ENCODE measurements at places on chromosomes 5 and 9.
A peak's percentile ranks its signal among the peaks of the same experiment; 100 is the strongest.

DNA sequence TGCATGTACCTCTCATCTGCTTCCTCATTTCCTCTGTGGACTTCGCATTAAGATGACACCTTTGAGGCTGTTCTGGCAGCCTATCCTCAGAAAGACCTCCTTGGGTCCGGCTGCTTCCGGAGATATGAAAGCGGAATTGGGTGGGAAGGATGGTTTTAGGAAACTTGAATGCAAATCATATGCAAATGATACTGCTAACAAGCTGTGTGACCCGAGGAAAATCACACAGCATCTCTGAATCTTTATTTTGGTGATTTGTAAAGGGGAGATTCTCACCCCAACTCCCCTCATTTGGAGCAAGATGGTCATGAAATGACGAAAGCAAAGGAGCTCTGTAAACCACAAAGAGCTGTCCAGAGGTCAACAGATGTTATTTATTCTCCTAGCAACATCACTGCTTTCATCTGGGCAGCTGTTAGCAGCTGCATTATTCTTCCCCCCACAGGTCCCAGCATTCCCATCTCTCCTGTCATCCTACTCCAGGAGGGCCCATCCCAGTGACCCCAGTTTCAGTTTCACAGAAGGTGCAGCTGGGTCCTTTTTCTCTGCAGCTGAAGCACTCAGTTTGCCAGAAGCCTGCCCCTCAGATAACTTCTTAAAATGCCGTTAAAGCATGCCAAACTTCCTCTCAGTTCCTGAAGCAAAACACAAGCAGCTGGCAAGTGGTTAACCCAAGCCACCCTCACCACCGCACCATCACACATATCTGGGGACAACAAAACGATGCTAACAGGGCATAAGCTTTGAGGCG lies 269.5 kb downstream of the SEC61B start:
- no peak for DNase-seq

DNA sequence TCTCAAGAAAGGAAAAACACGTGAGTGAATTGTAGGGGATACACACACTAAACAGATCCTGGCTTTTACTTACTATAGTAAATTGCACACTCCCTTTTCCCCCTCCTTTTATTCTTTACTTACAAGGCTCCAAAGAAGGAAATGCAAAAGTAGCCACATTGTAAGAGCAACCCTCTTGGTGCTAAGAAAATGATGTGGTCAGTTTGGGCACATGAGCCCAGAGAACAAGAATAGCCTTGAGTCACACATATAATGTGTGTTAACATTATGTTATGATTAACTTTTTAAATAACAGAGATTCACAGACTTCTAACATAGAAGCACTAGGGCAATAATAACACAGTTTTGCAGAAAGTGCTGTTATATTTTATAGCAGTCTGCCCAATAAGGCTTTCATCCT lies 48.5 kb downstream of the PCSK5 start:
- no peak for DNase-seq

DNA sequence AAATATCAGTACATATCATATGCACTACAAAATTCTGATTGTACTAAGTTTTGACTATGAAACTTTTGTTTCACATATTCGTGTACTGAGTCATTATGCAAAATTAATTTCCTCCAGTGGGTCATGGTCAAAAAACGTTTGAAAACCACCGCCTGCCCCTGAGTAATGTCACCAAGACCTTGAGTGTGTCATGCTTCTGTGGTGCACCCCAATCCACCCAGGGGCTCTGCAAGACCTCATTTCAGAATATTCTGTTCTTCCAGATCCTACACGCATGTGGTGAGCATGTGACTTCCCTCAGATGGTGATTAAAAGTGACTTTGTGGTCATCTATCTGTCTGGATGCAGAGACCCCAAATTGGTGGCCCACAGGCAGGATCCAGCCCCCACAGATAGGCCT lies 31.0 kb downstream of the ABLIM3 start:
- DNase-seq: no peak

GRCh38 chr5:150583541-150584225 lies 56.8 kb upstream of the SYNPO start:
- DNase-seq: no peak

GRCh38 chr9:8254541-8254940 lies 455.0 kb upstream of the DMAC1 start:
- no peak for DNase-seq

DNA sequence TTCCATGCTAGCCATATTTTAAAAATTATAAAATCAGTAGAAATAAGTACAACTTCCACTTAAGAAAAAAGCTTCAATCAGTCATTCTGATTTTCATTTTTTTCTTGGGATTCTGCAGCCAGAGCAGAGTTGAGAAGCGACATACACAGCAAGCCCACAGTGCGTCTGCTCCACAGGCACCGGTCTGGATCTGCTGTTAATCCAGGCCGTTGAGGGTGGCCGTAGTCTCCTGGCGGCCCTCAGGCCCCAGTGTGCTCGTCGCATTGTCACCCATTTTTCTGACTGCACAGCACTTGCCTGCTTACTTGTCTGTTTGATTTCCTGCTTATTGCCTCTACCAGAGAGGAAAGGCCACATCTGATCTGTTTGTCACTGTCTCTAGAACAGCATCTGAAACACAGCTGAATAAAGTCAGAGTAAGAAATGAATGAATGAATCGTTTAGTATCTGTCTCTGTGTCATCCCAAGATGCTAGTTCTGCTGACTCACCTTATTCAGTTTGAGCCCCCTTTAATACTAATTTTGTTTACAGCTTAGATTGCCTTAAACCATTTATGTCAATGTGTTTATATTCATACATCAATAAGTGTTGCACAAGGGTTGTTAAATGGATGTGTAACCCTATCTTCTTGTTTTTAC lies 11.6 kb upstream of the ASPN start:
- no peak for DNase-seq

GRCh38 chr9:70060883-70061507 lies 17.3 kb downstream of the MAMDC2 start:
- no peak for DNase-seq

- DNase-seq: no peak
Measured at GRCh38 chr5:87570366-87570765, 157.6 kb upstream of the CCNH start.

DNA sequence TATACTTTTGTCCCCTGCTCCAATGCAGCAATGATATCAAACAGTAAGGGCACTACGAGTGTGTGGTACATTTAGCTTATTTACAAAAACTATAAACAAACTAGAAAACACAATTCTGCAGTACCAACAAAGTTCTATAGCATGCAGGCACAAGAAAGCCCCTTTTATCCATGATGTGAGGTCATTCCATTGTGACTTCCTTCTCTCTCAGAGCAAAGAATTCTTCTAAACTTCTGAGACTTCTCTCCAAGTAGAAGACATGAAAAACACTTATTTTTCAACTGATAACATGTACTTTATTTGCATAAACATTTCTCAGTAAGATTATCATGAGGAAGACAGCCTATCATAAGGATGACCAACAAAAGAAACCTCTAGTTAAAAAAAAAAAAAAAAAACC lies 569.8 kb downstream of the TLE1 start:
- no peak for DNase-seq

- no peak for DNase-seq
Measured at GRCh38 chr5:34523387-34523726, 132.8 kb upstream of the RAI14 start.

DNA sequence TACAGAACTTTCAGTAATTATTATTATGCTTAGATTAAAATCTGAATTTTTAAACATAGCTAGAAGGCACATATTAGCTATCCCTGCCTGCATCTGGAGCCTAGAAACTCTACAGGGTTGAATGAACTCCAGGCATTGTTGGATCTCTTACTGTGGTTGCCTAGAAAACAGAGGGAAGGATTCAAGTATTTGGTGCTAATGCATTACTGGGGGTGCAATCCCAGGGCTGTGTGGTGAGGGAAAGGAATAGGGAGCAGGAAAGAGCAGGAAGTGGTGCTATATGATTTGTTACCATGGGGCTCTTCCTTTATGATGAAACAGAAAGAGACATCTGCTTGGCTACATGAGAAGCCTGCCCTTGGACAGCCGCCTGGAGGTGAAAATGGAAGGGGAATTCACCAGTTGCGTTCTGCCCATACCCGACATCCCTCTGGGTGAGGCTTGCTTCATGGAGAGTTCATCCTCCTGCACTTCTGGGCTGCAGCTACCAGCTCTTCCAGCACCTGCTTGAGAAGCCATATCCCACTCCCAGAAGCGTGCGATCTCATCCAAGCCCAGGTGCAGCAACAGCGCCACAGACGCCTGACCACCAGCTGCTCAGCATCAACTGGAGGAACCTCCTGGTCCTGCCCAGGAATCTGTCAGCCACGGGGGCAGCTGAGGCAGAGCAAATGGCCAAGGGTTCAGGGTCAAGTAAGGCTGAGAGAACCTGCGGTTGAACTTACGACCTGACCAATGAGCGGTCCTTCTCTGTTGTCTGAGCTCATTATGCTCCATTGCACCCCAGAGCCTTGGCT lies 362.8 kb downstream of the SEMA5A start:
- DNase-seq: no peak

DNA sequence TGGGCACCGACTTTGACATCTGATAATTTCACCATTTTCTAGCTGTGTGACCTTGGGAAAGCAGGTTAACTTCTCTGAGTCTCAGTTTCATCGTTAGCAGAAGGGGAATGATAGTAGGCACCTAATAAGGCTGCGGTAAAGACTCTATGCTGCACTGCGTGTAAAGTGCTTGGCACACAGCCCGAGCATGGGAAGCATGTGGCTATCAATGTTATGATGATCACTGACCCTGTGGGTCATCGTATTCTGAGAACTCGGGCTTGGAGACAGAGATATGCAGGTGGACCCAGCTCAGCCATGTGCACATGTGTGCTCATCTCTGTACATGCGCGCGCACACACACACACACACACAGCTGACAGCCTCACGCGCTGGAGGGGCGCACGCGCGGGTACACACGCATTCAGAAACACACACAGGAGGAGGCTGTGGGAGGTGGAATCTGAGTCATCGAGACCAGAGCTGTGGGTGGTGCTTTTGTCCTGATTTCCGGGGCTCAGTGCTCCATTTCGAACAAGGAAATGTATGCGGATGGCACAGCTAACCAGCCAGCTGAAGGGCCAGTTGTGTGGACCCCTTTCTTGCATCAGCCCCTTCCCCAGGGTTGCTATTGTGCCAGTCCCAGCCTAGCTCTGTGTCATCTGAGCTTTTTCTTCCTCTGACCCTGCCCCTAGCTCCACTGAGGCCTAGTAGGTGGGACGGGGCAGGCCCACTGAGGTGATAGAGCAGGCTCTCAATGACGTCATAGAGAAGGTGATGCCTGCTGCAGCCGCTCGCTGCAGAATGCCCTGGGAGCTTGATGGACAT lies 11.1 kb upstream of the ARAP3 start:
- peak; percentile 49 for DNase-seq

GRCh38 chr9:90698871-90699440 lies 56.3 kb upstream of the DIRAS2 start:
- no peak for DNase-seq

- DNase-seq: no peak
Measured at GRCh38 chr9:71036501-71036900, 84.9 kb downstream of the TRPM3 start.

DNA sequence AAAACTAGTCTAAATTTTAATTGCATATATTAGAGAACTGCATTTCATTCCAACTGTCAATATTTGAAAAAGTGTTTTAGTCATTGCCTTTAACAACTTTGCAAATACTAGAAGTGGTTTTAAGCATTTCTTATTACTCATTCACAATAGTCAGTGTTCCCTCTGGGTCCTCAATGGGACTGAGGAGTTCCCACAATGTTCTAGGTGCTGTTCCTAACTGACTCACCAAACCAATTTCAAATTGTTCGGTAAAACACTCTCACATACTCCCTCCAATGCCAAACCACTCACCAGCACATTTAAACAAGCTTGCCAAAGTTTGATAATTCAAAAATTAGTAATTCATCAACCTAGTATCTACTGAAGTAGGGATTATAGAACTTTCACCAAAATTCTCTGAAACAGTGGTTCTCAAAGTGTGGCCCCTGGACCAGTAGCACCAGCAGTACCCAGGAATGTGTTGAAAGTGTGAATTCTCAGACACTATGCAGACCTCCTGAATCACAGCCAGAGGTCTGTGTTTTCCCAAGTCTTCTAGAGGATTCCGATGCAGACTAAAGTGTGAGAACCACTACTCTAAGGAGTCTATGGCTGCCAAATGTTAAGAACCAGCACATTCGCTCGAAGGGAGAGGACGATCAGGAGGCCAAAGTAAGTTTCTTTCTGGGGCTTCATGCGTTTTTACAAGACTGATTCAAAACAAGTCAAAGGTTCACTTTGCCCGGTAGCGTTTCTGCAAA lies 72.8 kb downstream of the APBA1 start:
- no peak for DNase-seq

DNA sequence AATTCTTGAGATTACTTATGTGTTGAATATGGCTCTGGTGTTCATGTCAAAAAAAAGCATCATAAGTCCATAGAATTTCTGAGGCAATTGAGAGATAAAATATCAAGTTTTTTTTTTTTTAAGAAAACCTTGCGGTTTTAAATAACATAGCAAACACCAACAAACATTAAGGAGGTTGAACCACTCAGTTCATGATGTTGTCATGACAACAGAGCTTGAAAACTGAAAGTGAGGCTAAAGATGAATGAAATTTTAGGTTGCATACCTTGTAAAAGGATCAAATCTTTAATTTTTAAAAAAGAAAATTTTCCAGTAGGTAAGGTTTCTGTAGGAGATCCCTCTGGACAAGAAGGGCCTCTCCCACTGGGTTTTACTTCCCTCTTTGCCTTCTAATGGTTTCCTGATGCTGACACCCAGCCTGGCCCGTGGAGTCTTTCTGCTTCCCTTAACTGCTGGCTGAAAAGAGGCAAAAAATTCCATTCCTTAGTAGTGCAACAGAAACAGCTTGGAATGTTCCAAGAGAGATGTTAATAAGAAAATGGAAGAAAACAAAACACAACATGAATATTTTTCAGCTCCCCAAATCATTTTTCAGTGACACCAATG lies 60.0 kb upstream of the FER start:
- no peak for DNase-seq

GRCh38 chr5:37918424-37918823 lies 78.6 kb upstream of the GDNF start:
- no peak for DNase-seq

- no peak for DNase-seq
Measured at GRCh38 chr5:151082282-151082902, 1.6 kb upstream of the TNIP1 start.

GRCh38 chr5:83567741-83568140 lies 96.2 kb downstream of the VCAN start:
- DNase-seq: no peak

DNA sequence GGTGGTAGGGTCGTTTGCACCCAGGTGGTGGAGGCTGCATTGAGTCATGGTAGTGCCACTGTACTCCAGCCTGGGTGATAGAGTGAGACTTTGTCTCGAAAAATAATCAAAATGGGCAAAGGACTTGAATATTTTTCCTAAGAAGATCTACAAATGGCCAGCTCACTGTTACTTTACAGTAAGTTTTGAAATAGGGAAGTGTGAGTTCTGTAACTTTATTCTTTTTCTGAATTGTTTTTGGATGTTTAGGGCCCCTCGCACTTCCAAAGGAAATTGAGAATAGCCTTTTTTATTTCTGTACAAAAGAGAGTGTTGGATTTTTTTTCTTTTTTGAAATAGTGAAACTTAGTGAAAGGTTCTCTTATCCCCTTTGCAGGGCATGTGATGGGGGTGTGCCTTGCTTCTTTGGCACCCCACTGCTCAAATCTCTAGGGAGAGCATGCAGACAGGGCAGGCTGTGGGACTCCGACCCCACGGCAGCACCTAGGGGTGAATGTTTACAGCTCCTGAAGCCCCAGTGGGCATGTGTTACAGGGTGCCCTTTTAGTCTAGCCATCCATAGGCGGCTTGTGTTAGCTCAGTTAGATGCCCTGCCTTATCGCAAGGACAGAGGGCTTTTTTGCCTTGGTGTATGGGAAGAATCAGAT lies 33.3 kb downstream of the GPBP1 start:
- no peak for DNase-seq

GRCh38 chr9:7185612-7186011 lies 427.8 kb downstream of the KDM4C start:
- no peak for DNase-seq

Measured in stimulated activated CD4-positive, alpha-beta T cell treated with anti-CD3 and anti-CD28 coated beads, Interleukin-1b, Interleukin-23, amount 100 ng/mL, for 24 hours (primary cell).